ENCODE measurements at places on chromosomes 2 and 18. TPM values are rescaled to one million over a fixed set of nuclear protein-coding genes. Genes with fewer than 3 reads are reported as not detected.
A peak's percentile ranks its signal among the peaks of the same experiment; 100 is the strongest.

- peaks cover 4% of the 10 kb centered on the region for H3K27me3 ChIP-seq
- no peak overlapping the region for H3K4me3 ChIP-seq
- peak; percentile 10 for DNase-seq
- peak overlapping the region; percentile 16 for H3K27ac ChIP-seq
- H3K4me1 ChIP-seq = peaks cover 18% of the 10 kb centered on the region
Observed at GRCh38 chr2:23293731-23294130, 91.2 kb upstream of the KLHL29 start.

- peaks cover 16% of the 10 kb centered on the region for H3K36me3 ChIP-seq
- peak overlapping the region; percentile 85 for H3K27ac ChIP-seq
- peaks cover 61% of the 10 kb centered on the region for H3K4me1 ChIP-seq
- peak; percentile 19 for DNase-seq
- H3K27me3 ChIP-seq = no peaks in the 10 kb centered on the region
Observed at GRCh38 chr2:46964835-46965560, 49.4 kb upstream of the MCFD2 start.

GRCh38 chr2:233492078-233492477 lies 74.5 kb downstream of the USP40 start:
- peaks cover 5% of the 10 kb centered on the region for H3K27me3 ChIP-seq
- peaks cover 28% of the 10 kb centered on the region for H3K4me1 ChIP-seq
- no peak overlapping the region for H3K27ac ChIP-seq

DNA sequence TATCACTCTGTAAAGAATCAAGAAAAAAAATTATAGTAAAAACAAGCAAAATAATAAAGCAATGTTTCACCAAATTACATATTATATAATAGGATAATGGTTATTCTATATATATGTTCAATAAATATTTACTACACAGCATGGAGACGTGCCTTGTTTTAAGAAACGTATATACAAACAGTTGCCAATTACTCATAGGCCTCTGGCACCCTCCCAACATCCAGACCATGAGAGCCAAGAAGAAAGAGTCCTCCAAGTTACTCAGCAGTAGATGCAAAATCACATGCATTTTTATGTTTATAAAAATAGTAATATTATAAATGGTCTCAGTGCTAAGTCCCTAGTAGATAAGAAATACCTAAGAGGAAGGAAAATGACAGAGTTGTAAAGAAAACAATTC lies 64.8 kb downstream of the REV1 start:
- H3K36me3 ChIP-seq = peaks cover 26% of the 10 kb centered on the region
- DNase-seq = peak; percentile 81
- no peaks in the 10 kb centered on the region for H3K27me3 ChIP-seq
- H3K4me1 ChIP-seq = peaks cover 29% of the 10 kb centered on the region
- H3K27ac ChIP-seq = no peak overlapping the region

DNA sequence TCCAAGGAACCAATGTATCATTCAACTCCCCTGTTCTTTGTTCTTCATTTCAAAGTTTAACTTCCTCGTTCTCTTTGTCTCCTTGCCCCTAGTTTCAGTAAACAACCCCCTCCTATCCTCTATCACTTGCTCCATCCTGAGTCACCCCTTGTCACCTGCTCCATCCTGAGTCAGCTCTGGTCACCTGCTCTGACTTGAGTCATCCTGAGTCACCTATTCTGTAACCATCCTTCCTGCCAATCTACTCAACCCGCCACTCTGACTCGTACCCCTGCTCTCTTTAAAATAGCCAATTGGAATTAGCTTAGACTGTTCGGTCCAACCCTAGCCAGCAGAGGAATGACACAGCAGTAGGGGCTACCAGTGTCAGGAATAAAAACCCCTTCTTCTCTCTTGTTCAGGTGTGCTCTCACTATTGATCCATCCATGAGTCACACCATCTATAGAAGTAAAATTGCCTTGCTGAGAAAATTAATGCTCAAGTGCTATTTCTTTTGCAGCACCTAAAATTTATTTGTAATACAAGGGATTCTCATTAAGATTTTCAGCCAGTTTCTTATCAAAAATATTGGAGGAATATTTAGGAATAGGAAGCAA lies 326.8 kb downstream of the AKAIN1 start:
- H3K27ac ChIP-seq = no peak overlapping the region
- no peaks in the 10 kb centered on the region for H3K4me1 ChIP-seq
- peaks cover 7% of the 10 kb centered on the region for H3K36me3 ChIP-seq
- no peak for DNase-seq
- H3K4me3 ChIP-seq = no peak overlapping the region
- H3K27me3 ChIP-seq = no peaks in the 10 kb centered on the region

GRCh38 chr2:3485166-3485565 lies 34.2 kb downstream of the ADI1 start:
- H3K4me3 ChIP-seq = no peak overlapping the region
- peaks cover 9% of the 10 kb centered on the region for H3K27me3 ChIP-seq
- no peak for DNase-seq
- H3K27ac ChIP-seq = no peak overlapping the region
- H3K36me3 ChIP-seq = peaks cover 7% of the 10 kb centered on the region
- no peaks in the 10 kb centered on the region for H3K4me1 ChIP-seq

DNA sequence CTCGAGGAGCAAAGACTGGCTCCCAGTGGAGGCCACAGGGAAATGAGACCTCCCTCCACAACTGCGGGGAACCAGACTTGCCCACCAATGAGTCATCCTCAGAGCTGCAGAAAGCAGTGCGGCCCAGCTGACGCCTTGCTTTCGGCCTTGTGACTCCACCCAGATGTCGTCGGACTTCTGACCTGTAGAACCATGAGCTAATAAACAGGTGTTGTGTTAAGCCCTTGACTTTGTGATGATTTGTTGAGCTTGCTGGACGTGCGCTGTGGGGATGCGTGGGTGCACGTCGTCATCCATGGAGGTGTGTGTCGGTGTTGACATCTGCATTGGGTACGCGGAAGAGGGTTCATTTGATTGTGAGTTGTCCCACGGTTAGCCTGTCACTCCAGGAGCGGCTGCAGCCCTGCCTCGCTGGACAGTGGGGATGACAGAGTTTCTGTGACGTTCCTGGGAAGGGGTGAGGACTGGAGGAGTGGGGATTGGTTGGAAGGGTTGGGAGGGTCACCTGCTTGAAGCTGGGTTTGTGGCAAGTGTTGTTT lies 154.1 kb downstream of the SH3BP4 start:
- peaks cover 8% of the 10 kb centered on the region for H3K27me3 ChIP-seq
- H3K4me3 ChIP-seq = no peak overlapping the region
- no peak overlapping the region for H3K27ac ChIP-seq
- DNase-seq = no peak
- no peaks in the 10 kb centered on the region for H3K36me3 ChIP-seq

GRCh38 chr2:157261199-157261782 lies 3.8 kb downstream of the GALNT5 start:
- H3K4me1 ChIP-seq = peaks cover 92% of the 10 kb centered on the region
- peak overlapping the region; percentile 89 for H3K4me3 ChIP-seq
- peak overlapping the region; percentile 94 for H3K27ac ChIP-seq
- no peaks in the 10 kb centered on the region for H3K27me3 ChIP-seq
- peaks cover 34% of the 10 kb centered on the region for H3K36me3 ChIP-seq

GRCh38 chr2:168350380-168350779 lies 103.0 kb upstream of the STK39 start:
- no peak overlapping the region for H3K27ac ChIP-seq
- no peaks in the 10 kb centered on the region for H3K27me3 ChIP-seq
- no peaks in the 10 kb centered on the region for H3K36me3 ChIP-seq
- peaks cover 5% of the 10 kb centered on the region for H3K4me1 ChIP-seq

- H3K27me3 ChIP-seq = peaks cover 2% of the 10 kb centered on the region
- peak overlapping the region; percentile 78 for H3K4me3 ChIP-seq
- peaks cover 71% of the 10 kb centered on the region for H3K4me1 ChIP-seq
- peak overlapping the region; percentile 89 for H3K27ac ChIP-seq
Observed at GRCh38 chr2:31237348-31238017, 3.5 kb downstream of the EHD3 start.

DNA sequence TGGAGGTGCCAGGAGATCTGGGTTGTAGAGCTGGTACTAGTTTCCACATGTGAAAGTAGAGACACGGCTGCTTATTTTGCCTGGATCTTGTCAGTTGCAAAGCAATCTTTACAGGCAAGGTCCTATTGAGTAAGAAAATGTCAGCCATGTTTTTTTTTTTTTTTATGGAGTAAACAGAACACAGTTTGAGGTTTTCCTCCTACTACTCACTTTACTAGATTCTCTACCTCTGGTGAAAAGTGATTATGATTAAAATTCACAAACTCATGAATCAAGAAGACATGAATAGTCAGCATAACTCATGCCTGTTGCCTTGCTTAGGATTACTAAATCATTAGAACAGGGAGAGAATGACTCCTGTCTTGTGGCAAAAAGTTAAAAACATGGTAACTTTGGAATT lies 70.1 kb upstream of the PNPT1 start:
- H3K36me3 ChIP-seq = no peaks in the 10 kb centered on the region
- no peak overlapping the region for H3K27ac ChIP-seq
- no peaks in the 10 kb centered on the region for H3K27me3 ChIP-seq
- peaks cover 32% of the 10 kb centered on the region for H3K4me1 ChIP-seq

IRS1 gene
- total RNA-seq = 47.2 TPM

IKZF2 gene
- 6.5 TPM for total RNA-seq

HOXD9 gene
- 3.2 TPM for total RNA-seq

TNFRSF11A gene
- not detected for total RNA-seq

C2orf80 gene
- not detected for total RNA-seq

ZNF396 gene
- 0.26 TPM for total RNA-seq

Data from HFFc6 (cell line).